Endodermal cell (in vitro differentiated cells): ENCODE measurements at places on chromosomes 16 and 17. TPM values are rescaled to one million over a fixed set of nuclear protein-coding genes. Genes with fewer than 3 reads are reported as not detected.

ITGAL gene
- total RNA-seq: 0.61 TPM in 1 of 3 replicates, not detected in the others

ALDH3A1 gene
- total RNA-seq: 0.42 to 0.78 TPM (median 0.42 TPM) in 3 replicates

PPP1R27 gene
- not detected in 2 replicates for total RNA-seq

DLX4 gene
- total RNA-seq: 1.5 to 1.6 TPM (median 1.5 TPM) in 3 replicates

CRISPLD2 gene
- total RNA-seq: 5.6 to 9.9 TPM (median 9.3 TPM) in 3 replicates

FN3K gene
- total RNA-seq: 32.6 to 35.6 TPM (median 33.3 TPM) in 3 replicates

CEP112 gene
- total RNA-seq: 14.4 to 21.6 TPM (median 21.4 TPM) in 3 replicates

DNA sequence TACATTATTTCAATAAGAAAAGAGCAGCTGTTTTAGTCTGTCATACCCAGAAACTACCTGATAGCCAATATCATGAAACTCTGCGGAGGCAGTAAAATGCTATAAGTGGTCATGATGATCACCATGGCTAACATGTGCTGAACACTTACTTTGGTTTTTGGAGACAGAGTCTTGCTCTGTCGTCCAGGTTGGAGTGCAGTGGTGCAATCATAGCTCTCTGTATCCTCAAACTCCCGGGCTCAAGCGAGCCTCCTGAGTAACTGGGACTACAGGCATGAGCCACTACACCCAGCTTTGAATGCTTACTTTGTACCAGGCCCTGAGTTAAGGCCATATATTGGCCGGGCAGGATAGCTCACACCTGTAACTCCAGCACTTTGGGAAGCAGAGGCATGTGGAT, 101.2 kb upstream of the DHX40 start:
- no peaks in the 10 kb centered on the region for H3K4me1 ChIP-seq
- no peaks in the 10 kb centered on the region for H3K36me3 ChIP-seq
- H3K27me3 ChIP-seq: no peaks in the 10 kb centered on the region
- DNase-seq: peak; percentile 33

DNA sequence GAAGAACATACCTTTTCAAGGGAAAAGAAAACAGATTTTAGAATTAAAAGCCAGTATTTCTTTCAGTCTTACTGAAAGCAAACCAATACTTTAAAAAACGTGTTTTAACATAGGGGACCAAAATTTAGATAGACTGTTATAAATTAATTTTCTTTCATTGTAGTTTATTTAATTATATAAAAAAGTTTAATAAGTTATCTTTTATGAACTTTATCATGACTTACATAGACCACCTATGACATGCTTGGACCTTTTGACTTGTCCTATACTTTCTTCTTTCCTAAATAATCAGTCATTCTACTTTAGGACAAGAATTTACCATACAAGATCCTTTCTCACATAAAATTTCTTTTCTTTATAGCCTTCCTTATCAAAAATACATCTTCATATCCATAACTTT, 102.0 kb upstream of the HAS3 start:
- peak overlapping the region; percentile 2 for H3K4me3 ChIP-seq
- H3K4me1 ChIP-seq: no peaks in the 10 kb centered on the region
- DNase-seq: no peak

- H3K27ac ChIP-seq: peak overlapping the region; percentile 86
- no peaks in the 10 kb centered on the region for H3K4me1 ChIP-seq
- no peak overlapping the region for H3K4me3 ChIP-seq
- DNase-seq: no peak
- H3K36me3 ChIP-seq: peaks cover 14% of the 10 kb centered on the region
Measured at GRCh38 chr17:80774146-80774545, 217.5 kb upstream of the CHMP6 start.

DNA sequence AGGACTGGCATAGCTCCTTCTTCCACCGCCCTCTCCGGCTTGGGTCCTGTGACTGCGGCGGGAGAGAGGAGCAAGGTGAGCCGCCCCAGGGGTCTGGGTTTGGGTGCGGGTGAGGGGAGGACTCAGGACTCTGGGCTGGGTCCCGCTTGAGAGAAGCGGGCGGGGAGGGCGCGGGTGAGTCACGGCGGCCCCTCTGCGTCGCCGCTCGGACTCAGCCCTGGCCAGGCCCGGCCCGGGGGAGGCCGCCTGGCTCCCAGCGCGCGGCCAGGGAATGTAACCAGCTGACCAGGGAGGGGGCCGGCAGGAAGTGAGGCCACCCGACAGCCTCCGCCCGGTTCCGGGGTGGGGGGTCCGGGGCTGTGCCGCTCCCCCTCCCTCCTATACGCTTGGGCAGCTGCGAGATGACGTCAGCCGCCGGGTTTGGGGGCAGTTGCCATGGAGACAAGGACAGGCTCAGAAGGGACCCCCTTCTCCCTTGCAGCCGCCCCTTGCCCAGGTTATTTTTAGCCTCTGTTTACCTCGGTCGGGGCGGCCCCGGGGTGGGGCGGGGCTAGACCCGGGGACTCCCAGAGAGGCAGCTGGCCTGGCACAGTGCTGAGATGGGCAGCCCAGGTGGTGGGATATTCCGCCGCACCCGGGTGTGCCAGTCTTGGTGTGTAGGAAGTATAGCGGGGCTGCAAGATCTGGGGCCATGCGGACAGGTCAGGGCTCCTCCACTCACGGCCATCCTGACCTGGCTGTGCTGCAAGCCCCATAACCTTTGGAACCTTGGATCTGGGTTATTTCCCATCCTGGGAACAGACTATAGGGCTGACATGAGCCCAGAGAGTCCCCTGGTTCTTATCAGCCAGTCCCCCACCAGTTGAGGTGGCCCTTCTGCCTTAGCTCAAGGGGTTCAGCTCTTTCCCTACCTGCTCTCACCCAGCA, 1.6 kb downstream of the RIPOR1 start:
- no peak overlapping the region for H3K27ac ChIP-seq
- peaks cover 7% of the 10 kb centered on the region for H3K4me1 ChIP-seq
- peaks cover 35% of the 10 kb centered on the region for H3K27me3 ChIP-seq
- no peaks in the 10 kb centered on the region for H3K36me3 ChIP-seq

GRCh38 chr16:89584768-89585549, 9.4 kb downstream of the CPNE7 start:
- DNase-seq: no peak
- H3K36me3 ChIP-seq: no peaks in the 10 kb centered on the region
- H3K4me1 ChIP-seq: no peaks in the 10 kb centered on the region
- no peaks in the 10 kb centered on the region for H3K27me3 ChIP-seq

GRCh38 chr16:57265850-57266530, 18.5 kb downstream of the PLLP start:
- no peak for DNase-seq
- no peaks in the 10 kb centered on the region for H3K27me3 ChIP-seq
- H3K36me3 ChIP-seq: no peaks in the 10 kb centered on the region
- no peak overlapping the region for H3K27ac ChIP-seq
- peaks cover 15% of the 10 kb centered on the region for H3K4me1 ChIP-seq
- H3K4me3 ChIP-seq: no peak overlapping the region

- no peak overlapping the region for H3K4me3 ChIP-seq
- no peaks in the 10 kb centered on the region for H3K27me3 ChIP-seq
- peaks cover 28% of the 10 kb centered on the region for H3K36me3 ChIP-seq
- DNase-seq: no peak
Measured at GRCh38 chr16:88809068-88809675, 2.6 kb downstream of the APRT start.

DNA sequence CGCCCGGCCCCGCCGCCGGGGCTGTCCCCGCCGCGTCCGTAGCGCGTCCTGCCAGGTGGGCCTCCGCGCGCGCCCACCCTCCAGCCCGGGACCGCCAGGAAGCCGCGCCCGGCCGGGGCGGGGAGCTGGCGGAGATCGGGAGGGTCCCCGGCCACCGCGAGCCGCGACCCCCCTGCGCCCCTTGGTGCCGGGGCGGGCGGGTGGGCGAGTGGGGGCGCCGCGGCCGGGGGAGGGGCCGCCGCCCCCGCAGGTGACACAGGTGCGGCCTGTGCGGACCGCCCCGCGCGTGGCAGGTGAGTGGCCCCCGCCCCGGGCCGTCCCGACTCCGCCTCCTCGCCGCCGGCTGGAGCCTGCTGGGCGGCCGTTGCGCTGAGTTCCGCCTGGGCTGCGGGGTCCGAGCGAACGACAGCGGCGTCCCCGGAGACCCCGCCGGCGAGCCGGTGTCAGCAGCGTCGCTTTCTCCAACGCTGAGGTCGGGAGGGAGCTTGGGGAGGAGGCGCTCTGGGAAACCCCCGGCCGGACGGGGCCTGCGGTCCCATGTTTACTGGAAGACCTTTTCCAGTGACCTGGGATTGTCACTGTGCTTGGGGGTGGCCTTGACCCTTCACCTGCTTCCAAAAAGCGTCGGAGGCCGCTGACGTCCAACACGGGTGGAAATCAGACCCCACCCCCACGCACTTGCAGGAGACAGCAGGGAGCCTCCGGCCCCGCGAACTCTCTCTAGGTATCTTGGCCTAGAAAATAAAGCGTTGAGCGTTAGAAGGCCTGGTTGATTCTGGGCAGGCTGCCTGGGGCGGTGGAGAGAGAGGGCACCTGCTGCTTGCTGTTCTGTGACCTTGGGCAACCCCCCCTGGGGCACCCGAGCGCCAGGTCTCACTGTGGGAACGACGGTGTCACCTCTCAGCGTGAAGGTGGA, 542 bp downstream of the KLHL36 start:
- H3K36me3 ChIP-seq: peaks cover 11% of the 10 kb centered on the region
- H3K4me3 ChIP-seq: peak overlapping the region; percentile 88
- peak; percentile 78 for DNase-seq
- no peaks in the 10 kb centered on the region for H3K4me1 ChIP-seq

DNA sequence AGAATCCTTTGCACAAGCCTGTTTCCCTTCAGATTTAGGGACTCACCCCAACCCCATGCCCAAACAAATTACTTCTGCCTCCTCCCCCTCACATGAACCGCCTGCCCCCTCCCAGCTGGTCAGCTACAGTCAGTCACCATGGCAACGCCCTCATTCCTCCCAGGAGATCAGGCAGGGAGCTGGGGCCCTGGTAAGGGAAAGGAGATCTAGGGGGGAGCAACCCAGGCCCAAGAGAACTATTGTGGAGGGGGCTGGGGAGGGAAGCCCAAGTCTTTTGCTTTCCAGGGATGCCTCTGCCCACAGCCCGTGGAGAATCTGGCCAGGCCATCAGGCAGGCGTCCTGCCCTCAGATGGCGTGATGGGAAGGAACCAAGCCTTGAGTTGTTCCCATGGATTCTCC, 2.8 kb downstream of the FAM171A2 start:
- peaks cover 20% of the 10 kb centered on the region for H3K4me1 ChIP-seq
- peaks cover 25% of the 10 kb centered on the region for H3K36me3 ChIP-seq
- no peaks in the 10 kb centered on the region for H3K27me3 ChIP-seq
- DNase-seq: no peak

DNA sequence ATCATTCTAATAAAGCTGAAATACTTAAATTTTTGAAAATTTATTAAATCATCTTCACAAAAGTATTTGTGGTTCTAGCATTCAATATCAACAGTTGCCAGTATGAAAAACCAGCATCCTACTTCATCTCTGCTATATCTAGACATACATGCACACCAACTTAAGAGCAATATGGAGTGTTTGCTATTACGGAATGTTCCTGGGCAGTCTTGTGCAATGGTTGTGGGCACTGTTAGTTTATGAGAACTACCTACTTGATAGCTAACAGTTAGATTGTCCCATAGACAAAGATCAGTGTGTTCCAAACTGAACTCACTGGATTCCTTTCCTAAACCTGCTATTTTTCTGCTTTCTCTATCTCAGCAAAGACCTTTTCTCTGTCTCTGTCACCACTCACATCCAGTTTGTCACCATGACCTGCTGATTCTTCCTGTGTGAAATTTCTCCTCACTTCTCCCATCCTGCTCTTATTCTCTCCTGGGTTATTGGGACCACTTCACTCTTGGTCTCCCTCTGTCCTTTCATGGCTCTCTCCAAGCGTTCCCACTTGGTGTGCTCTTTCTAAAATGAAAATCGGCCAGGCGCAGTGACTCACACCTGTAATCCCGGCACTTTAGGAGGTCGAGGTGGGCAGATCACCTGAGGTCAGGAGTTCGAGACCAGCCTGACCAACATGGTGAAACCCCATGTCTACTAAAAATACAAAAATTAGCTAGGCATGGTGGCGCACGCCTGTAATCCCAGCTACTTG, 27.7 kb downstream of the CNTROB start:
- H3K27ac ChIP-seq: no peak overlapping the region
- no peak for DNase-seq
- no peaks in the 10 kb centered on the region for H3K36me3 ChIP-seq
- H3K4me3 ChIP-seq: no peak overlapping the region

GRCh38 chr17:2002767-2003329, 22.3 kb downstream of the RTN4RL1 start:
- H3K36me3 ChIP-seq: peaks cover 36% of the 10 kb centered on the region
- no peak overlapping the region for H3K4me3 ChIP-seq
- peak; percentile 63 for DNase-seq
- H3K27ac ChIP-seq: peak overlapping the region; percentile 2
- H3K4me1 ChIP-seq: peaks cover 6% of the 10 kb centered on the region

DNA sequence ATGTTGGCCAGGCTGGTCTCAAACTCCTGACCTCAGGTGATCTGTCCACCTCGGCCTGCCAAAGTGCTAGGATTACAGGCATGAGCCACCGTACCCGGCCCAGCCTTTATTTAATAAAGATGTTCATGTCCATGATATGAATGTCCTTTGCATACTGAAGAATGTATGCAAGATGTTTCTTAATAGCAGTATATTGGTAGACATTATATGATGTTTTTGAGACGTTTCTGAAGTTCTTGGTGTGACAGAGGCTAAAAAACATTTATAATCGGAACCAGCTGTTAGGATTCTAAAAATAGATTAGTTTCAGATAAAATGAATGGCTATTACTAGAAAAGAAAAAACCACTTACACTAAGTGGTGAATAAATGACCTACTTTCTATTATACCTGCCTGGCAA, 11.8 kb downstream of the PDZD9 start:
- peaks cover 7% of the 10 kb centered on the region for H3K36me3 ChIP-seq
- no peaks in the 10 kb centered on the region for H3K4me1 ChIP-seq
- H3K27me3 ChIP-seq: no peaks in the 10 kb centered on the region
- no peak for DNase-seq

DNA sequence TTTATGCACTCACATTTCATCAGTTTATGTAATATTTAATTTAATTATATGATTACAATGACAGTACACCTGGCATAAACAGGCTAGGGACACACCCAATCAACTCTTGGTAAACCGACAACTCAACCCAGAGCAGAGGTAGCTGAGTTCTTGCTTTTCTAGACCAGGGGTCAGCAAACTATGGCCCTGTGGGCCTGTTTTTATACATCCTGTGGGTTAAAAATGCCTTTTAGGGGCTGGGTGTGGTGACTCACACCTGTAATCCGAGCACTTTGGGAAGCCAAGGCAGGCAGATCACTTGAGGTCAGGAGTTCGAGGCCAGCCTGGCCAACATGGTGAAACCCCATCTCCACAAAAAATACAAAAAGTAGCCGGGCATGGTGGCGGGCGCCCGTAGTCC, 99.2 kb upstream of the TMEM97 start:
- no peaks in the 10 kb centered on the region for H3K4me1 ChIP-seq
- peaks cover 5% of the 10 kb centered on the region for H3K36me3 ChIP-seq
- no peaks in the 10 kb centered on the region for H3K27me3 ChIP-seq
- no peak overlapping the region for H3K27ac ChIP-seq
